ENCODE measurements at places on chromosomes 5 and 9.

DNA sequence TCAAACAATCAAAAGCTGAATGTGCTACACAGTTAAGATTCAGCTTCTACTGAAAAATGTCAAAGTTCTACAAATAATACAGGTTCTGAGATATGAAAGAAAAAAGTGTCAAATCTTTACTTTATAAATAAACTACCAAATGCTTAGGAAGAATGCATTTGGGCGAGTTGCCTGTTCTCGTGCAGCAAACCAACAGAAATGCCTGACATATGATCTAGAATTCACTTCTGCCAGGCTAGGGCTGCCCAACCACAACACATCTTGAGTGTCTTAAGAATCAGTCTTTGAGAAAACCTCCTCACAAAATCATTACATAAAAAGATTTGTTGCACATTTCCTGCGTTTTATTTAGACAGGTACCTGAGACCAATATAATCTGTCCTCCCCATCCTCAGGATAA is 42.2 kb downstream of the ANKH start:
- no peak for DNase-seq
- H3K4me3 ChIP-seq = no peak overlapping the region
- H3K27ac ChIP-seq = no peak overlapping the region
- no peaks in the 10 kb centered on the region for H3K4me1 ChIP-seq

DNA sequence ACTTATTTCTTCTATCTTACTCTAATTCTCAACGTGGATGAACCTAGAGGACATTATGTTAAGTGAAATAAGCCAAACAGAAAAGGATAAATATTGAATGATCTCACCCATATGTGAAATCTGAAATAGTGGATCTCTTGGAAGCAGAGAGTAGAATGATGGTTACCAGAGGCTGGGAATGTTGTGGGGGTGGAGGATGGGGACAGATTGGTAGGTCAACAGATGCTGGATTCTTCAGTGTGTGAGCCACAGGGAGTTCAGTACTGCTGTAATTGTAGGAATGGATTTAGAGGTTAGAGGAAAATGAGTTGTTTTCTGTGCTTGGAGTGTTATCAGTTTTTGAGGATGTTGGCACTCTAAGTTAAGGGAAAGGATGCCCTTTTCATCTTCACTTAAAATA is 190.6 kb downstream of the FBXL7 start:
- H3K27me3 ChIP-seq = no peaks in the 10 kb centered on the region
- H3K36me3 ChIP-seq = no peaks in the 10 kb centered on the region
- peaks cover 10% of the 10 kb centered on the region for H3K4me1 ChIP-seq
- H3K27ac ChIP-seq = no peak overlapping the region
- DNase-seq = no peak

DNA sequence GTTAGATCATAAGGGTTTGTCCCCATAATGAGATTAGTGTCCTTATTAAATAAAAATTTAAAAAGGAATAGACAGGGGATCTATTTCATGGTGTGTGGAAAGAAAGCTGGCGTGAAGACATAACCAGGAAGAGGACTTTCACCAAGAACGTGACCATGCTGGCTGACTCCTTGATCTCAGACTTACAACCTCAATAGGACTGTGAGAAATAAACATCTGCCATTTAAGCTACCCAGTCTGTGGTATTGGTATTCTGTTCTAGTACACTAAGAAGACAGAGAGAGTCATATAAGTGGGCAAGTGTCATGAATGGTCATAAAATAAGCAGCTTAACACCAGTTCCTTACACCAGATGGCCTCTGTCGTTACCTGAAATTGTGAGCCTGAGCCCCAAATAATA is 259.4 kb upstream of the CCNG1 start:
- no peaks in the 10 kb centered on the region for H3K27me3 ChIP-seq
- no peak for DNase-seq
- no peak overlapping the region for H3K27ac ChIP-seq
- H3K36me3 ChIP-seq = no peaks in the 10 kb centered on the region
- no peak overlapping the region for H3K4me3 ChIP-seq
- no peaks in the 10 kb centered on the region for H3K4me1 ChIP-seq

GRCh38 chr9:133474215-133474614 is 4.7 kb downstream of the SLC2A6 start:
- DNase-seq = no peak
- H3K36me3 ChIP-seq = no peaks in the 10 kb centered on the region
- no peak overlapping the region for H3K4me3 ChIP-seq
- no peaks in the 10 kb centered on the region for H3K27me3 ChIP-seq

DNA sequence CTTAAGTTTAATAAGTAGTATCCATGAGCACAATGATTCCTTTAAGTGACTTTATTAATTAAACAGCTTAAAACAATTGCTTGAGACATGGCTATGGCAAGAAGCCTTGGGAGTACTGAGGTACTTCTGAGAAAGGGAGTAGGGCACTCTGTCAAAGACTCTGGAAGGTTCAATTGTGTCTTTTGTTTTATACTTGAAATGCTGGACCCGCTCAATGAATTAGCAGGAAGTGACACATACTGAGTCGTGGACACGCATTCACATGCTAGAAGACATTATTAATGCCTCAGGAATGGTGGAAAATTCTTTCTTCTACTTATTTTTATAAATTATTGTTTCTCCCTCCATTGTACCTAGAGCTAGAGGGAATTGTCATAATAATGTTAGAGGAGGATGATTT is 347.3 kb upstream of the ZNF608 start:
- H3K4me3 ChIP-seq = no peak overlapping the region
- H3K27ac ChIP-seq = no peak overlapping the region
- H3K4me1 ChIP-seq = no peaks in the 10 kb centered on the region
- no peak for DNase-seq
- no peaks in the 10 kb centered on the region for H3K27me3 ChIP-seq

- peaks cover 93% of the 10 kb centered on the region for H3K4me1 ChIP-seq
- DNase-seq = no peak
- no peak overlapping the region for H3K4me3 ChIP-seq
- H3K36me3 ChIP-seq = no peaks in the 10 kb centered on the region
These were observed 159.6 kb downstream of the MAPKAP1 start for GRCh38 chr9:125547368-125547767.

DNA sequence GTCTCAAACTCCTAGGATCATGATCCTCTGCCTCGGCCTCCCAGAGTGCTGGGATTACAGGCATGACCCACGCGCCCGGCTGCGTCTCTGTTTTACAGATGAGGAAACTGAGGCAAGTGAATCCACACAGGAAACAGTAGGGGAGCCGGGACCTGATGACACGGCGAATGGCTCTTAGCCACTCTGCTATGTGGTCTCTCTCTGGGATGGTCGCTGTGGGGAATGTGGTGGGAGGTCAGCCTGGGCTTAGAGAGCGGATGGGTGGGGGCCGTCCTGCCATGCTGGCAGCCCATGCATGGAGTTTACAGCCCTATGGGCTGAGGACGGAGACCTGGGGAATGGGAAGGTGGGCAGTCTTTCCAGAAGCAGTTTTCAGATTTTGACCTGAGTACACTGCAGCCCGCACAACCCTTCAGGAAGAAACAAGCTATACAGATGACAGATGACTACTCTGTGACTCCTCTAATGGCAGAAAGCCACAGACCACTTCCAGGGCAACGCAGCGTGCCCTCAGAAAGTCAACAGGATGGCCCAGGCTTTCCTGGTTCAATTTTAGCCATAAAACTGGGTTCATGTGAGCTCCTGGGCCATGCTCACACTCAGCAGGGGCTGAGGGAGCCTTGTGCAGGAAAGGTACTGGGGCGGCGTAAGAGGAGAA is 136.1 kb upstream of the RAPGEF1 start:
- DNase-seq = no peak
- H3K27me3 ChIP-seq = no peaks in the 10 kb centered on the region
- H3K27ac ChIP-seq = no peak overlapping the region

GRCh38 chr9:132531195-132531594 is 51.2 kb upstream of the BARHL1 start:
- DNase-seq = no peak
- no peaks in the 10 kb centered on the region for H3K4me1 ChIP-seq
- no peaks in the 10 kb centered on the region for H3K36me3 ChIP-seq
- H3K4me3 ChIP-seq = no peak overlapping the region
- no peaks in the 10 kb centered on the region for H3K27me3 ChIP-seq

- no peaks in the 10 kb centered on the region for H3K27me3 ChIP-seq
- H3K27ac ChIP-seq = no peak overlapping the region
- no peak for DNase-seq
- H3K4me3 ChIP-seq = no peak overlapping the region
- no peaks in the 10 kb centered on the region for H3K36me3 ChIP-seq
These were observed 80.6 kb downstream of the OLFM1 start for GRCh38 chr9:135167849-135168655.

Measured in thyroid gland (tissue), 4 donors.